ENCODE measurements at places on chromosomes 5 and 9.

- no peak for DNase-seq
Observed at GRCh38 chr5:53022930-53023511, 33.9 kb downstream of the ITGA2 start.

DNA sequence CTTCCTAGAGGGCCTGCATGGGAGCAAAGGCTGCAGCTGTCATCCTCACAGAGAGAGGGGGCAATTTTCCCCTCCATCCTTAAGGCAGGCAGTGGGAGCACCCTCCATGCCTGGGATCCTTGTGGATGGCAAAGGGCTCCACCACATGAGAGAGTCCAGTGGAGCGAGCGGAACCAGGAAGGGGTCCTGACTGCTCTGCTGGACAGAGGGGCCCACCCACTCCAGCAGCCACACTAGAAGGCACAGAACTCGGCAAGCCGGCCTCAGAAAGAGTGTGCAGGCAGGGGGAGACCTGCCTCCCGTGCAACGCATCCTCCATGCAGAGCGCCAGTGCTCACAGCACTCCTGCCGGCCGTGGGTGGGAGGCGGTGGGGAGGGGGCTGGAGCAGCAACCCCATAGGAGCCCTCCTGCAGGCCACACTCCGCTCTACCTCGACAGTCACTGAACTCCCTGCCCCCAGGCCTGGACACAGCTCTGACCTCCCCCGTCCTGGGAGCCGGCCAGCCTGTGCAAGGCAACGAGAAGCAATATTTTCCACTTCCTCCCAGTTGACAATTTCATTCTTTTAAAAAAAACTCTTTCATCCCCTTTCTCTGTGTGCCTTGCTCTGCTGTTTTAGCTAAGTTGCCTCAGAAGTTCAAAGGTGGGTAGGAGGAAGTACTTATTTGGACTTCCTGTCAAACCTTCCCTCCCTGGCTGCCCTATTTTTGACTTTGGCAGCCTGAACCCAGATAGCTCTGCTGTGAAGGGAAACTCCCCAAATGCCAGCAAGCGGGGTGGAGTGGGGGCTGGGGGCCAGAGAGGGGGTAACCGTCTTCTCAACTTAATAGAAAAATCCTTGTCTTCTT lies 5.3 kb upstream of the LCP2 start:
- peak; percentile 84 for DNase-seq

DNA sequence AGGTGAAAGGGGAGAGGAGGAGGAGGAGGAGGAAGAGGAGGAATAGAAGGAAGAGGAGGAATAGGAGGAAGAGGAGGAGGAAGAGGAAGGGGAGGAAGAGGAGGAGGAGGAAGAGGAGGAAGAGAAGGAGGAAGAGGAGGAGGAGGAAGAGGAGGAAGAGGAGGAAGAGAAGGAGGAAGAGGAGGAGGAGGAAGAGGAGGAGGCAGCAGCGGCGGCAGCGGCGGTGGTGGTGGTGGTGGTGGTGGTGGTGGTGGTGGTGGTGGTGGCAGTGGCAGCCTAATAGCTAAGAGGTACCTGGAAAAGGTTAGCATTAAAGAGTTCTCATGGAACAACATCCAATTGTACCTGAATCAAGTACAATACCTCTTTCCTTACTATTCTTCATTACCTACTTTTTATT lies 32.5 kb downstream of the UBAP2 start:
- no peak for DNase-seq

DNA sequence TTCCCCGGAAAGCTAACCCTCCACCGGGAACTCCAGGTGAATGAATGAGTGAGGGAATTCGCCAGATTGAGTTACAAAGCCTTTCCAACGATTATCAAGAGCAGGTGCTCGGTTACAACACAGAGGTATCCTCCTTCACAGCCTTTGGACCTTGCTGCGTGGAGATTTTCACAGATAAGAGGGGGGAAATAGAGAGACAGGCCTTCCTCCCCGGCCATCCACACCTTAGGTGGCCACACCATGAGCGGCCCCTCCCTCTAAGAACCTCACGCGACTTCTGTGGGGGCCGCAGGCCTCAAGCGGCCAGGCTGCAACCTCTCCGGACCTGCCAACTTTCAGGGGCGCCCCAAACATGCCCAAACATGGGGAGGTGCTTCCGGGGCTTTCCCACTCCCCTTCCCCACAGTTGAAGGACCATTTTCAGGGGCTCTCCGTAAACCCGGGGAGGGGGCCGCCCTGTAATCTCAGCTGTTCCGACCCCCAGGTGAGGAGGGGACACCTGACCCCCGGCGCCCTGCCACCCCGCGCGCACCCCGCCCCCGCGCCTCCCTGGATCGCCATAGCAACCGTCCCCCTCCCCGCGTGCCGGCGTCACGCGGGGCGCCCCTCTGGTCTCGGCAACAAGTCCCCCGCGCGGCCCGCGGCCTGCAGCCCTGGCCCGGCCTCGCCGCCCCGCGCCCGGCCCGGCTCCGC lies 603 bp downstream of the DENND1A start:
- peak; percentile 57 for DNase-seq

DNA sequence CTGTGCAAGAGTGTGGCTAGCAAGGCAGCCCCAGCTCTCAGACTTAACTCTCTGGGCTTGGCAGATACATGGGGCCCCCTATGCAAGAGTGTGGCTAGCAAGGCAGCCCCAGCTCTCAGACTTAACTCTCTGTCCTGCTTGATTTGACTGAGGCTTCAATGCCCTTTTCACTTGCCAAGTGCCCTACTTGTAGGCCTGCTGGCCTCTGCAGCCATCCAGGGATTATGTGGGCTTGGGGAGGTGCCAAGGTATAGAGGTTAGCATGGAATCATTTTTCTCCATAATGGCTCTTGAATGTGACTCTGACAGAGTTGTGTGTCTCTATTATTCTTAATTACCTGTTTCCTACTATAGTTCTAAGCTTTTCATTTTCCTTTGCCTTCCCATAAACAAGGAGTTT lies 115.5 kb upstream of the RUSC2 start:
- DNase-seq, result no peak

DNA sequence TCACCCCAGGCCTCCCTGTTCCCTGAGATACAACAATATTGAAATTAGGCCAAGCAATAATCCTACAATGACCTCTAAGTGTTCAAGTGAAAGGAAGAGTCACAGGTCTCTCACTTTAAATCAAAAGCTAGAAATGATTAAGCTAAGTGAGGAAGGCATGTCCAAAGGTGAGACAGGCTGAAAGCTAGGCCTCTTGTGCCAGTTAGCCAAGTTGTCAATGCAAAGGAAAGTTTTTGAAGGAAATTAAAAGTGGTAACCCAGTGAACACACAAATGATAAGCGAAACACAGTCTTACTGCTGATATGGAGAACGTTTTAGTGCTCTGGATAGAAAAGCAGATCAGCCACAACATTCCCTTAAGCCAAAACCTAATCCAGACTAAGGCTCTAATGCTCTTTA lies 39.8 kb downstream of the PTAR1 start:
- no peak for DNase-seq

DNA sequence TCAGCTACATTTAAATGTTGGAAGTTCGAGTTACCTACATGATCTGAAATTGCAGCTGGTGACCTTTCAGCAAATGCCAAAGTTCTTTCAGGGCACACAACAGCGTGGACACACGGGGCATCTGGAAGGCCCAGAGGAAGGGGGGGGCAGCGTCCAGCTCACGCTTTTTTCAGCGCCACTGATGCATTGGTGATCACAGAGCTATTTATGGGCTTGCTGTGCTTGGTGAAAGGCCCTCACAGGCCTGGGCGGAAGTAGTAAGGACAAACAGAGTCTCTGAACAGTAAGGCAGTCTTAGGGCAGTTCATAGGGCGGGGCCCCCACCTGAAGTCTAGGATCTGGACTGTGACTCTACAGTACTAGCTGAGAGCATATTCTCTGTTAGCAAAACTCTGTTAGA lies 6.6 kb upstream of the FBP2 start:
- DNase-seq, result no peak

DNA sequence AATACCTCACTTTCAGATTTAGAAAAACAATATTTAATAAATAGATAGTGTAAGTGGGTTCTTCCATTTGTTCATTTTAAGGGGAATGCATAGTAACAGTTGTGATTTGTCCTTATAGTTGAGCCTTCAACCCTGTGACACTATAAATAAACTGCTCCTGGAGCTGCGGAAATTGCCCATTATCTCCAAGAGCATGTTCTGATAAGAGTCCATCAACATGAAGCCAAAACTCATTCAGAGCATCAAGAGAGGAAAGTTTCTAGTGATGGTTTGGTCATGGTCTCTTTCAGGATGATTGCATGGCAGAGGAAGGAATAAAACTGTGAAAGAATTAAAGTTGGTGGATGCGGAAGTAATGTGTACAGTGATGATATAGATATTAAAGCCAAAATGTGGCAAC lies 772.1 kb upstream of the DMAC1 start:
- no peak for DNase-seq

- DNase-seq, result no peak
Observed at GRCh38 chr9:95053611-95054570, 263.6 kb downstream of the FANCC start.

GRCh38 chr9:109730228-109730627 lies 49.8 kb upstream of the PALM2AKAP2 start:
- no peak for DNase-seq

GRCh38 chr5:151811593-151812321 lies 40.0 kb downstream of the G3BP1 start:
- DNase-seq, result no peak

- DNase-seq, result no peak
Observed at GRCh38 chr5:125327676-125328075, 581.2 kb upstream of the ZNF608 start.

DNA sequence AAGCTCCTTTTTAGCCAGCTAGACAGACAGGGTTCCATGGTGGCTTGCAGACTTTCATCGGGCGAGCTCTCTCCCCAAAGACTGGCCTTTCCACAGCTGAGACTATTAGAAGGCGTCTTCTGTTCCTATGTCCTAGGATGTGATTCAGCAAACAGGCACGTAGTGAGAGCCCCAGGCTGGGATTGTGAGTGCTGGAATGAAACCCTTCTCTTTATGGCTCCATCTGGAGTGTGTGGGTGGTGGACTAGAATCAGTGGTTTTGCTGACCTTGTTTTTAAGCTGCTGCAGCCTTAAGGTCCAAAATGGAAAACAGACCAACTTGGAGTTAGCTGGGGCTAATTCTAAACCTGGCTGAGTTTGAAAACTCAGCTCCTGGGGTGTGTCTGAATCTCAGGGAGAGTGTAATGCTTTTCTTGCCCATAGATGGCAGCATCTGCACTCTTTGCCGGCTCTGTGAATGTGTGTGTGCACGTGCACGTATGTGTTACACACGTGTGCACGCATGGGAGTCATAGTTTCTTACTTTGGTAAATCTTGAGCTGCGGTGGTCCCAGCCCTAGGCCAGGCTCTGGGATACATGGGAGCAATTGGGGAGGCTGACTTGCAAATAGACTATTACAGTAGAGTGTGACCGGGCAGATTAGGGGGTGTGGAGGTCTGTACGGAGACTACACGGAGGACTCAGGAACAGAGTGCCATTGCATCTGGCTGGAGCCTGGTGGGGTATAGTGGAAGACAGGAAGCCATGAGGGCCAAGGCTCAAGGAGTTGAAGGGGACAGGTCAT lies 10.7 kb downstream of the GSN start:
- peak; percentile 55 for DNase-seq

DNA sequence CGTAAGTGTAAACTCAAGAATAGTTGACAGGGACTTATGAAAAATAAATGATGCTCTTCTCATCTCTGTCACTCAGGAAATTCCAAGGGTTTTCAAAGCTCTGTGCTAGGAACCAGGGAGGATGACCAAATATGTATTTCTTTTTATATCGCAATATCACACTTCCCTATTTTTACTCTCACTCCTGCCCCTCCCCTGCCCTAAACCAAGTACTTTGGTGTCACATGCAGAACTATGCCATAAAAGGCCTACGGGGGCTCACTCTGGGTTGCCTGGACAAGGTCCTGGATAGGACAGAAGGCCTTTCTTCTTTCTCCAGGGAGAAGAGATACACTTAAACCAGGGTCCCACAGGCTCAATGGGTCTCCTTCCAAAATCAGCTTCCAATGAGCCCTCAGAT lies 8.3 kb upstream of the RETREG1 start:
- no peak for DNase-seq

DNA sequence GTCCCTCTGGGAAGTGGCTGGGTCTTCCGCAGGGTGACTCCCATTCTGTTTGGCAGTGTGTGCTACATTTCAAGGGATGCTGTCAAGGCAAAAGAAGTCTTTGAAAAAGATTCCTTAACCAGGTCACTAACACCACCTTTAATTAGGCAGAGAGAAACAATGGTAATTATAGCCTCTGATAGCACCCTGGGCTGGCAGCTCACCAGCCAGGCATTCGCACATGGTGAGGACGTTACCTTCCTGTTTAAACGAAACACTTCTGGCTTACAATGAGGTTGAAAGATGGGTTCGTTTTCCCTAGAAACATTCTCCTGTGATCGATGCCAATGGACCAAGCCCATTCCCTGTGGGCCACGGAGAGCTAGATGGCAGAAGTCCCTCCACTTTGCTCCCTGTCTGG lies 230.1 kb upstream of the PANK3 start:
- DNase-seq, result no peak

- DNase-seq, result no peak
Observed at GRCh38 chr9:95459851-95460517, 56.8 kb downstream of the PTCH1 start.

- DNase-seq, result no peak
Observed at GRCh38 chr5:147957901-147958300, 51.6 kb upstream of the C5orf46 start.

DNA sequence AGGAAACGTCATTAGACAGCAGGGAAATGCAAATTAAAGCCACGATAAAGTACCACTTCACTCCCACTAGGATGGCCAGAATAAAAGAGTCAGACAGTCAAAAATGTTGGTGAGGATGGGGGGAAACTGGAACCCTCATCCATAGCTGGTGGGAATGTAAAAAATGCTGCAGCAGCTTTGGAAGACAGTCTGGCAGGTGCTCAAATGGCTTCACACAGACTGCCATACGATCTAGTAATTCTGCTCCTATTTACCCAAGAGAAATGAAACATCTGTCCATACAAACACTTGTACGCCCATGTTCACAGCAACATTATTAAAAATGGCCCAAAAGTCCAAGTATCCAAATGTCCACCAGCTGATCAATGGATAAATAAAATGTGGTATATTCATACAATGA lies 158.9 kb upstream of the PHYKPL start:
- no peak for DNase-seq

DNA sequence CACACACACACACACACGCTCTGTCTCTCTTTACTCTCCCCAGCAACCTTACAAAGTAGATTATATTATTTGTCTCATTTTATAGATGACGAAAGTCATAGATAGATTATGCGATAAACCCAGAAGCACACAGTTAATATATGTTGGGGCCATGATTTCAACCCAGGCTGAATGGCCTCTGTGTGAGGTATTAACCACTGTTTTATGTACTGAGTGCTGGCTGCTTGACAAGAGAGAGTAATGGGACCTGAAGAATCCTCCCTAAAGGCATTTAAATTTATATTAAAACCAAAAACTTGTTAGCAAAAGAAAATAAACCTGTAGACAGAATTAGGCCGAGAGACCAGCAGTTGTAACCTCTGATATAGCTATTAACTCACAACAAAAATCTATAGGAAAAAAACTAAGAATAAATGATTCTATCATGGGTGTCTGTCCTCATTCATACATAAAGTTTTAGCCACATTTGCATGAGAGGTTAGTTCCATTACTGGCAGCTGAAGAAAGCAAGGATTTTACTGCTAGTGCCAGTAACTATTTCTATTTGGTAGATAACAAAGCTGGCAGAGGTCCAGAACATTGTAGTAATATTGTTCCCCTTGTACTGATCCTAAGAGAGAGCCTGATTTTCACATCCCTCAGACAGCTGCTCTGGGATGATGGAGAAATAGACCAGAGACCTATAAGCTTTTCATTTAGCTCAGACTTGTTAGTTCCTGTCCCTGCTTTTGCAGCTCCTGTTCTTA lies 250.9 kb downstream of the ADGRV1 start:
- DNase-seq, result no peak

GRCh38 chr9:121312169-121312568 lies 44.2 kb downstream of the GSN start:
- no peak for DNase-seq
